Large intestine (tissue), 12 donors: ENCODE measurements at places on chromosomes 2 and 18.

- DNase-seq, result no peak
Observed at GRCh38 chr18:8507915-8508705, 101.1 kb upstream of the RAB12 start.

- DNase-seq, result no peak
Observed at GRCh38 chr18:75538727-75539126, 111.2 kb upstream of the SMIM21 start.

- DNase-seq, result peak; percentile 82
Observed at GRCh38 chr2:201465524-201465971, 14.0 kb downstream of the STRADB start.

DNA sequence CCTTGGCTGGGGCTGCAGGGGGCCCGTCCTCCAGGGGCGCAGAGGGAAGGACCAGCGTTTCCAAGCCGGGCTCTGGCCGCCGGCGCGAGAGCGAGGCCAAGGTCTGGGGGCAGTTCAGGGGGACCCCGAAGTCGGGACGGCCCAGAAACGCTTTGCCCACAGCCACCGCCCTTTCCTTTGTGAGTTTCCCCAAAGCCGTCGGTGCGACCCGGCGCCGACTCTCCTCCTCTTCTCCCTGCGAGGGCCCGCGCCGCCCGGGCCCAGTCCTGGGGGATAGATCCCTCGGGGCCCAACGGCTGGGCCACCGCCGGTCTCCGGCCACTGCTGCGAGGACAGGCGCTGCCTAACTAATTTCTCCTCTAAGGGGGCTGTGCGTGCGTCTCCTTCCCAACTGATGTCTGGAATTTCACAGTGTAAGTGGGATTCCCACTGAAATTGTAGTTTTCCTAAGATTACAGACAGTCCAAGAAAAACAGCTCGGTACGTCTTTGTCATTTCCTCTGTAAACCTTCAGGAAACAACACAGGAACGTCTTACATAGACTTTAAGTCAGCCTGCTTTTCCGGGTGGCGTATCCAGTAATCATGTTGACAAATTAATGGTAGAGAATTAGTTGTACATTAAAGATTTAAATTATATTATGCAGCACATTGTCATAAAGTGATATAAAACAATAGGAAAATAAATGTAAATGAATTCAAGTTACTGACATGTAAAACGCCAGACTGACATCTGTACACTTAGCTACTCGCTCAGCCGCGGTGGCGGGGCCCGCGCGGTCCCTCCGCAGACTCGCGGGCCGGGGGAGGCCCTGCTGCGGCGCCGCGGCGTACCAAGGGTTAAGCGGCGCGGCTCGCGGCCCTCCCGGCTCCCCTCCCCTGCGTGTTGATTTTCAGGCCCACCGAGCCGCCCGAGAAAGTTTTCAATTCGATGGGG, 139.4 kb upstream of the SIX3 start:
- DNase-seq, result no peak

GRCh38 chr18:44857744-44858491, 177.2 kb downstream of the SETBP1 start:
- no peak for DNase-seq

- no peak for DNase-seq
Observed at GRCh38 chr2:62177392-62178049, 18.4 kb upstream of the B3GNT2 start.

GRCh38 chr18:23981369-23981980, 33.1 kb upstream of the TTC39C start:
- no peak for DNase-seq

DNA sequence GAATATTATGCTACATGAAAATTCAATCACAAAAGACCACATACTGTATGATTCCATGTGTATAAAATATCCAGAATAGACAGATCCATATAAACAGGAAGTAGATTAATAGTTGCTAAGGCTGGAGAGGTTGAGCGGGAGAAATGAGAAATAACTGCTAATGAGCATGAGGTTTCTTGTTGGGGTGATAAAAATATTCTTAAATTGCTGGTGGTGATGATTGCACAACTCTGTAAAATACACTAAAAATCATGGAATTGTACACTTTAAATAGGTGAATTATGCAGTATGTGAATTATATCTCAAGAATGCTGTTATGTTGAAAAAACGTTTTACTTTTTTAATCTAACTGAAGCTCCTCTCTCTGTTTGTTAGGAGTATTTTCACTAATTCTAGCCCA, 101.8 kb upstream of the CREB1 start:
- no peak for DNase-seq

DNA sequence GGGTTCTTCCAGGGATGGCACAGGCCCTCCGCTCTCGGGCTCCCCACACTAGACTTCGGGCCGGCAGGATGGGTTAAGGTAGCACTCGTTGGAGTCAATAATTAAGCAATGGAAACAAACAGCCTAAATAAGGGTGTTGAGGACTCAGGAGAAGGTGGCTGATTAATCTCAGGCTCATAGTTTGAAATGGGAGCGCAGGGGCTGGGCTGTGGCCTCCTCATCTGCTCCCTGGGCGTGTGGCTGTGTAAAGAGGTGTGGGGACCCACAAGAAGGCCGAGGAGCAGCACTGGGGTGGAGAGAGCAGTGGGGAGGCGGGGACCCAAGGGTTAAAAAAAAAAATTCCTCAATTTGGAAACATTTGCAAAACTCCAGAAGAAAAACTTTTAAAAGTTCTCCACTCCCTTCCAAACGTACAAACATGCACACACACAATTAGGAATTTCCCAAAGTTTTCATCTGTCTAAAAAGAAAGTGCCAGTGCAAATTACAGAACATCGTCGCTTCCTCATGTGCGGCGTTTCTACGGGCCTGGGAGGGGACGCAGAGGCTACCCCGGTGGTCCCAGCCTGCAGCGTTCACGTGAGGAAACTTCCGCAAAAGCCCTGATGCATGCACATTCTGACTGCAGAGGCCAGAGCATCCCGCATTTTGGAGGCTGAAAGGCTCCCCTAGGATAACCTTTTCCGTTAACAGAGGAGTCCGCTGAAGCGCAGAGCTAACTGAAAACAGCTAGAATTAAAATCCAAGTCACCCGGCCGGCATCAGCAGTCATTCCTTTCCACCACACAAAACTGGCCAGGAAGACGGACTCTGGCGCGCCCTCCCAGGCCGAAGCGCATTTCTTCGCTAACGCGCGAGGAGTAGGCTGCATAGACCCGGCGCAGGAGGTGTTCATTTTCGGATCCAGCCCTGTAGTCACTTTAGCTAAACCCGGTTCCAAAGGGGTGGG, 1.0 kb upstream of the TUBB6 start:
- DNase-seq, result peak; percentile 30

DNA sequence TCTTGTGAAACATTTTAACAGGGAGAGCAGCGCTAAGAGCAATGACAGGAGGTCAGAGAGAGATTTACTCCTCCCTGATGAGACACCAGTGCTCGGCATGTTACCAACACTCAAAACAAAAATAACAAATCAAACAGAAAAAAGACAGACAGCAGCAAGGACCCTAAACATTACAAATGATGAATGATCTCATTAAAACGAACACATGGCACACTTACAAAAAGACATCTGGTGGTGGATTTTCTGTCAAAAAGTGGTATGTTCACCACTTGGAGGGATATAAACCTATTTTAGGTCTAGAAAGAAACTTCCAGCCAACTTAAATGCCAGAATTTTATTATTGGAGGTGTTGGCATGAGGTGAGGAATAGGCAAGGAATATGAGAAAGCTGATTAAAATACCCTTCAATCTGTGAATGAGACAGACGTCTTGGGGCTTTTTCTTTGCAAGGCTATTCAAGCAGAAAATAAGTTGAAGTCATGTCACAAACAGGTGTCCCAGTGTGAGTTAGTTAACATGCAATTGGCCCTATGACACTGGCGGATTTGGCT, 112.8 kb downstream of the PRELID3A start:
- DNase-seq, result no peak

DNA sequence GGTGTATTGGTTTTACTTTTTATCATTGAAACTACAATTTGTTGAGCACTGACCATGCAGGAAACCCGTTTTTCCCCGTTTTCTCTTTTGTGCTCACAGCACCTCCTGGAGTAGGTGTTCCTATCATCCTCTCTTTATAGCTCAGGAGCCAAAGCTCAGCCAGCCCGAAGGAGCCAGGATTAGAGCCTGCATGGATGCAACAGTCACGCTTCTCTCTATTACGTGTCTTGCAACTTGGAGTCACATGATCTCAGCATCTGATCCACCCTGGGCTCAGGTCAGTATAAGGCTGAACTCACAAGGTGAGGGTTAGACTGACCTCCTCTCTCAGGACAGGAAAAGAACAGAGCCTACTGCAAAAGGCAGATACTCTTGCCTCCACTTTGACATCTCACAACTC, 150.5 kb downstream of the MBP start:
- peak; percentile 58 for DNase-seq

DNA sequence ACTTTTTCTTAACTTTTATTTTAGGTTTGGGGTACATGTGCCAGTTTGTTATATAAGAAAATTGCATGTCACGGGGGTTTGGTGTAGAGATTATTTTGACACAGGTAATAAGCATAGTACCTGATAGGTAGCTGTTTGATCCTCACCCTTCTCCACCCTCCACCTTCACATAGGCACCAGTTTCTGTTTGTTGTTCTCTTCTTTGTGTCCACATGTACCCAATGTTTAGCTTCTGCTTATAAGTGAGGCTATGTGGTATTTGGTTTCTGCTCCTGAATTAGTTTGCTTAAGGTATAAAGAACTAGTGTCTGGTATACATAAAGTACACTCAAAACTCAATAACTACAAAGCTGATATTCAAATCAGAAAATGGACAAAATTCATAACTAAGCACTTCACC, 654.6 kb upstream of the LINC00305 start:
- no peak for DNase-seq

DNA sequence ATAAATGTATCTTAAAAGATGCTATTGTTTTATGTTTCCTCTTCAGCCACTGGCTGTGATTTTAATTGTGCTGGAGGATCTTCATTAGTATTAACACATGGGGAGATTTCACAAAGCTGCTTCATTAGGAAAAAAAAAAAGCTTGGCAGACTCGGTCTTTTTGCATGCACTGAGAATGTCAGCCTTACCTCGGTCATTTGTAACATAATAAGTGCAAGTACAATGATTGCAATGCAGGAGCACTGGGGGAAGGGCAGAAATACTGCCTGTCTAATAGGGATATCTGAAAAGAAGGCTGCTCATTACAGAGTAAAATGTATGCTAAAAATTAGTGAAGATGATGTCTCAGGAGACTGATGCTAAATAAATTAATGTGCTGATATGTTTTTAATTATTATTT, 1.3 kb upstream of the BAZ2B start:
- DNase-seq, result no peak

GRCh38 chr2:96140941-96141623, 2.8 kb upstream of the ASTL start:
- no peak for DNase-seq

GRCh38 chr18:7516266-7517117, 50.6 kb upstream of the PTPRM start:
- DNase-seq, result no peak

GRCh38 chr2:163133602-163134001, 295.0 kb upstream of the KCNH7 start:
- DNase-seq, result no peak

DNA sequence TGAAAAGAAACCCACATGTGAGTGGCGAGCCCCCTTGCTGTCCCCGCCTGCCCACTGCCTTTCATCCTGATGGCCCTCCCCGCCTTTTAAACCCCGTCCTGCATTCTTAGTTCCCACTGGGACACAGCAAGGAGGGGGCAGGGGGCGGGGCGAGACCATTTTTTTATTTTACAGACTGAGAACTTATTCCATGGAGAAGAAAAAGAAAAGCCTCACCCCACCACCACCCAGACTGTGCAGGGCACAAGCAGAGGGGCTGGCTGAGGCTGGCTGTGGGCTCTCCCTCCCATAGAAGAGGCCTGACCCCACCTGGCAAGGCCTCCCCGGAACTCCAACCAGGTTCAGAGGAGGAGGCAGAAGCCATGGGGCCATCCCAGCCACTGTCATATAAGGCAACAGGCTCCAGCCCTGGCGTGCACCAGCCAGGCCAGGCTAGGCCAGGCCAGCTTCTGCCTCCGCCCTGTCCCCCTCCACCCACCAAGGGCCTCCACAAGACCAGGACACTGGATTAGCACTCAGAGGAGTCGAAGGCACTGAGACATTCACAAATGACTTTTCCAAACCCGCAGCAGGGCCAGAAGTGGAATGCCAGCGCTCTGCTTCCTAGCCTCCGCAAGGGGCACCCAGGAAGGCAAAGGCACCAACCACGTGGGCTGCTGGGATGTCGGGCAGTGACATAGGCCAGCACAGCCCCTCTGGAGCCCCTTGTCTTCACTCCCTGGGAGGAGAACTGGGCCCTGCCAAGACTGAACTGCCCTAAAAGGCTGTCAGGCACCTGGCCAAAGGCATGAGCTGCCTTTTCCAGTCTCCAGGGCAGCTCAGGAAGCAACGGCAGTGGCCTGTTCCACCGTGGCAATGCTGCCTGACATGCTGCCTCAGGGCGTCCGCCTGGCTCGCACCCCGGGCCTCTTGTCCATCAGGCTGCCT, 37.5 kb upstream of the SEMA4C start:
- peak; percentile 51 for DNase-seq

DNA sequence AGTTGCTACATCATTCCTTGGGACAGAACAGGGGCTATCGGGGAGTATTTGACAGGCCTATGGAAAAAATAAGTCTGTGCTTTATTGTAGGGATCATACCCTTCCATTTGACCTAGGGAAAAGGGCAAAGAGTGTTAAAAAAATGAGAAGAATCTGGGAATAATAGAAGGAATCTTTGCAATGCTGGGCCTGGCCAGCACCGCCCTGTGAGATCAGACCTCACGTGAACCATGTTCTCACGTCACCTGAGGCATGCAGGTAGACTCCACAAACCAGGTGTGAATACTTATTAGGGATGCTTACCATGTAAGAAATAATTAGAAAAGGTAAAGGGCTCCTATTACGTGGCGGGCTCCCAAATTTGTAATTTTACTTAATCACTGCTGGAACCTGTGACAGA, 177.5 kb upstream of the GATA6 start:
- peak; percentile 45 for DNase-seq

GRCh38 chr2:170492010-170492409, 223.1 kb upstream of the SP5 start:
- DNase-seq, result no peak

DNA sequence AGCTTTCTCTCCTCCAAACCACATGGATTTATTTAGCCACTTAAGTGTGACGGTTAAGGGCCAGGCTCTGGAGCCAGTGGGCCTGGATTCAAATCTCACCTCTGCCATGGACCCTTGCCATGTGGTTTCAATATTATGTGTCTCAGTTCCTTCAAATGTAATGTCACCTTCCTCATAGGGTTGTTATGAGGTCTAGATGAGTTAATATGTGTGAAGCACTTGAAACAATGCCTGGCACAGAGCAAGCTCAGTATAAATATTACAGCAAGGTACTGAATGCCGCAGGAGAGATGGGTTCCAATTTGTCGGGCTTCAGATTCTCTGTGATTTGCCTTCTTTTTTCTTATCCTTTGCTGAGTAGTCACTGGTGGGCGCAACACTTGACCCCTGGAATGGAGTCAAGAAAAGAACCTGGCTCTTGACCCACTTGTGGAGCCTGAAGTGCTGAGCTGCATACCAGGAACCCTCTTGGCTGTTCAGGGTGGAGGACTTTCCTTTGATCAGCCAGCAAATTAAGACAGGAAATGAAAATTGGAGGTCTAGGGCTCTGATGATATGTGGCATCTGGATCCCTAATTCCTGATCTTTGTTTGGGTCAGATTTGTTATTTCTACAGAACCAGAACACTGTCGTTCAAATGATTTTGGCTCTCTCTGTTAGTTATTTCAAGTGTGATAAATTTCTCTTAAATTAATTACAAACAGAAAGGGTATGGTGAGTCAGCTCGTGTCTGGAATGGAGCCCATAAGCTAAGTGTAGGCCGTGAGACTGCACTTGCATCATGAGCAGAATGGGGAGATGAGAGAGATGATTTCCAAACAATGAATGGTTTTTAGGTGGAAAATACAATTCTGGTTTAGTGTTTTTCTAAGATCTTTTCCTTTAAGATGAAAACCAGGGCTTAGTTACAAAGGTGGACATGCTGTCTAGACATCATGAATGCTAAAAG, 293.0 kb downstream of the KCNS3 start:
- DNase-seq, result no peak
